ENCODE measurements at places on chromosomes 1 and 21.

DNA sequence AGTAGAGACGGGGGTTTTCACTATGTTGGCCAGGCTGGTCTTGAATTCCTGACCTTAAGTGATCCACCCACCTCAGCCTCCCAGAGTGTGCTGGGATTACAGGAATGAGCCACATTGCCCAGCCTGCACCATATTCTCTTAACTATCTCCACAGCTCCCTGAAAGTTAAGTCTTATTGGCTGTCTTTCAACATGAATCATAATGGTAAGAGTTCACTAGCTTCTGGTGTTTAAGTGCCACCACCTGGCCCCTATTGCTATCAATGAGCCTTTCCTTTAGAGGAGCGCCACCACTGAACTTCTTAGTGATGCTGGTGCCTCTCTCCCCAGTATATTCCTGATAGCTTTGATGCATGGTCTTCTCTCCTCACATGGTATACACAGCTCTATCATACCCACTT, 15.7 kb downstream of the ZFYVE9 start:
- DNase-seq = no peak

DNA sequence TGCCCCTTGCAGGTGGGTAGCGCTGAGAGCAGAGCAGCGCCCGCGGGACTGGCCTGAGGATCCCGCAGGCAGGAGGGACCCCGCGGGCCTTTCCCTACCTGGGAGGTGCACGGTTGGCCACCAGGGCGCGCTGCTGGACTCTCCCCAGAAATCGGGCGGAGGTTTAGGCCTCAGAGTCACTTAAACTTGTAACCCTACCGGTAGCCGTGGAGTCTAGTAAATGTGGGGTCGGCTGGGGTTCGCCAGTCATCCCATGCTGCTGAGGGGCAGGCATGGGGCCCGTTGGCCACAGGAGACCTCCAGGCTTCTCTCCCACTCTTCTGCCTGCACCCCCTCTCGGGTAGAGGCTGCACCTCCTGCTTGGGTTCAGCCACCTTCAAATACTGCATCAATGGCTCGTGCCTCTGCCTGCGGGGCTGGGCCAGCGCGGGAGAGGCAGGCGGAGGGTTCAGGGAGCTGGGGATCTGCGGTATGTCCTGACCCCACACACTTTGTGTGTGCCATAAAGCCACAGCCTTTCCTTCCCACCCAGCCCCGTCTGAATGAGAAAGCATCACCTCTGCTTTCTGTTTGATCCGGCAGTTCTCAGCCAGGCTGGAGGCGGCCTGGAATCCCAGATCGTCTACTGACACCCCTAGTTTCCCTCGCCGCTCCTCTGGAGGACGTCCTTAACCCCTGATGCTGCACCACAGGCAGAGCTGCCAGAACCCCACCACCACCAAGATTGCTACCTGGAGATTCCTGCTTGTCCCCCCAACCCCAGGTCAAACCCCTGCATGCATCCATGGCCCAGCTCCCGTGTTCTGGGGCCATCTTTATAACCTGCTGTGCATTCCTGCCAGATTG, 12.3 kb upstream of the GSTM4 start:
- DNase-seq = peak; percentile 90

DNA sequence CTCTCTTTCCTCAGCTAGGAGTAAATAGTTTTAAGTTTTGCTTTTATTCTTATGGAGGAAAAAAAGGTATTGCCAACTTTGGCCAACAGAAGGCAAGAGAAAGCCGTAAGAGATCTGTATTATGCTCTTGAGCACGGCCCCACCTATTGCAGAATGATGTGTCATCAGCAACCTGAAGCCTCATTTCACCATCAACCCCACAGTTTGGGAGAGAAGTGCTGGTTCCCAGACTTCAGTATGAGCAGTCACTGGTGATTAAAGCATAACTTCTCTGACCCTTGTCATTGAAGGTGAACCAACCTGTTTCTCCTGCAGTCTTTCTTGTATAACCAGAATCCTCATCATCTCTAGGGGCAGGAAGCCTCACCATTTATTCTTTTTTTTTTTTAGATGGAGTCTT, 100.2 kb downstream of the SIPA1L2 start:
- DNase-seq = no peak

GRCh38 chr21:30714946-30715345, 3.6 kb downstream of the KRTAP21-3 start:
- DNase-seq = no peak

- no peak for DNase-seq
Measured at GRCh38 chr1:72060466-72061245, 221.7 kb downstream of the NEGR1 start.

GRCh38 chr1:236604905-236605806, 840 bp upstream of the HEATR1 start:
- DNase-seq = no peak

DNA sequence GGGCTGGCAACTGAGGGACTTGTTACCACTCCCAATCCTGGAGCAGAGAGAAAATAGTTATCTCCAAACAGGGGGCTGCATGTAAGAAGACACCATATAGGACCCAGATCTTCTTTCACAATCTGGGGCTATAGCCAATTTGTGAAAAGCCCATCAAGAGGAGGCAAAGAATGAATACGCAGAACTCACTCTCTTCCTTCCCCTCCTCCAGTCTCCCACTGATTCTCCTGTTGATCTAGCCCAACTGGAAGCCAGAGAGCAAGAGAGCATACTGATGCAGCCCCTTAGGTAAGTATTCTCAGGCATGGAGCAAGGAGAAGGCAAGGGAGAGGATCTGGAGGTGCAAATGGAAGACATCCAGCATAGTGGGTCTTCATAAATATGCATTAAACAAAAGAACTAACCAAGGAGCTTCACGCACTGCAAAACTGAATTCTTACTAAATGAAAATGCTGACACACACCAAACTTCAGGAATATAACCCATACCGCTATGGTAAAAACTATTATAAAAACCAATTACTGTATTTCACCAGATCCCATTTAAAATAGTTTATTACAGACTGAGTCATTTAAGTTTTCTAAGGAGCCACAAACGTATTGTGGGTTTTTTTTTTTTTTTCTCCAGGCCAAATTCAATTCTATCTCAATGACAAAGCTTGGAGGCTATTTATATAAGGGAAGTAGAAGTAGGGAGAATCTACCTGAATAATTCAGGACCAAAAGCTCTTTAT, 15.5 kb upstream of the HMGB4 start:
- no peak for DNase-seq

- DNase-seq = no peak
Measured at GRCh38 chr1:178086766-178087165, 7.1 kb upstream of the RASAL2 start.

- no peak for DNase-seq
Measured at GRCh38 chr1:32806910-32807523, 10.1 kb downstream of the YARS1 start.

DNA sequence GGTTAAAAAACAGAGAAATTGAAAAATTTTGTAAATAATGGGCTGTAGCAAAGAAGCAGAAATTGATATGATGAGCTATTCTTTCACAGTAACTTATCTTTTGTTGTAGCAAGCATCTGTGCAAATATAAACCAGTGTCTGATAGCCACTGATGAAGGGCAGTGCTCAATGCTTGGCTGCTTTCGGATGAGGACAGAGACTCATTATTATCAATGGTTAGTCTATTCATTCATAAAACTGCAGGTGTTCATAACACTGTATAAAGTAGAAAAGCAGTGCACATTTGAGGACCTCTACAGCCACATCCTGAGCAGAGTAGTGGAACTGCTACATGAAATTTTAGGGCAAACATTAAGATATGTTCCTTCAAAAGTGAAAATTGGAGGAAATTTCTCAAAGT, 107.2 kb downstream of the FAF1 start:
- no peak for DNase-seq

GRCh38 chr1:176141449-176141848, 65.6 kb downstream of the COP1 start:
- DNase-seq = no peak

All from activated gamma-delta T cell treated with Interleukin-2 at 50 U/mL for 16 hours (primary cell).